Fibroblast of skin of left biceps (primary cell): ENCODE measurements at places on chromosomes 11 and 22.

DNA sequence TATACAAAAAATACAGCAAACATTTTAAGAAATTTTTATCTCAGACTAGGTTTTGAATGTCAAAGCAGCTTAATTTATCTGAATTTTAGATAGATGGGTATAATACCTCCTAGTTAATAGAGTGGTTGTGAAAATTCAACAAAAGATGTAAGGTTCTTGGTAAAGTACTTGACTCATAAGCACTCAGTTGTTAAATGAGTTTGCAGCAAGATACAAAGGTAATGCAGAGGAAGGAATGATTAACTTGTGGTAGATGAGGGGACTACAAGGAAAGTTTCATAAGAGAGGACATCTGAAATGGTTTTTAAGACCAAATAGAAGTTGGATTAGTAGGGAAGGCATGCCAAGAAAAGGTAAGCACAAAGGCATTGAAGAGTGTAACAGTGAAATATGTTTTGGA lies 37.4 kb downstream of the PPME1 start:
- DNase-seq, result no peak

DNA sequence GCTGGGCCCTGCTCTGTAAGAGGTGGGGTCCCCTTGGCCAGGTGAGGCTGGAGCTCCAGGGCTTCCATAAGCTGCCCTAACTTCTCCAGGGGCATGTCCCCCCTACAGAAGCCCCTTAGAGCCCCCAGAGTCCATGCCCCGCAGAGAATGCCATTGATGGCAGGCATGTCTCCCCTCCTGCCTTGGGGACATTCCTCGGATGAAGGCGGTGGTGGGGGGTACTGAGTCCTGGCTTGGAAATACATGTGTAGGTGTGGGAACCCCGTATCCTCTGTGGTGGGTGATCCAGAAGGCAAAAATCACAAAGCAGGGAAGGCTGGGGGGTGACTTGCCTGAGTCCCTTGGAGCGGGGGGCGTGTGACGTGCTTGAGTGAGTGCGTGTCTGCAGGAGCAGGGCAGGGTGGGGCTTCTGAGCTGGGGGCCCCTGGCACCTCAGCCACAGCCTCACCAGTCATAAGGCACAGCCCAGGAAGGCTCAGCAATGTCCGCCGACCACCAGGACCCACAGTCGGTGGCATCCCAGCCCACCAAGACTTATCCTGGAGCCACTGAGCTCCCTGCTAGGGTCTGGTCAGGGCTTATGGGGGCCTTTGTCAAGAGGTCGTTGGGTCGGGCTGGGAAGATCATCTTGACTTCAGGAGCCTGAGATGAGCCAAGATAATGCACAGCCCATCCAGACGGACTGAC lies 69.8 kb upstream of the KCNQ1OT1 start:
- DNase-seq, result no peak

DNA sequence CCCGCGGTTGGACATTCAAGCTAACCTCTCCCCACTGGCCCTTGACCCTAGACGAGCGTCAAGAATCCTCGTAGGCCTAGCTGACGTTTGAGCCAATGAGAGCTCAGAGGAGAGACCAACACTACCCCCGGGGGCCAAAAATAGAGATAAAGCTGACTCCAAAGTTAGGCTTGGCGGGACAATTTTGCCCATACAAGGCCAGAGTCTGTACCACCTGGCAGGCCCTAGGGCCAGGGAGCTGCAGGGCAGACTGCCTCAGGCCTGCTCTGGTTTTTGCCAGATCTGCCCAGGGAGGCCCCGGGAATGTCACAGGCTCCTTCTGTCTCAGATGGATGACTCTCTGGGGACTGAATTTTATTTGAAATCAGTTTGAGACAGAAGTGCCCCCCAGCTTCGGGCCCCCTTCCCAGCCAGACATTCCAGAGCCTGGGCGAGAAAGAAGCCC lies 40.8 kb upstream of the ACCSL start:
- no peak for DNase-seq

DNA sequence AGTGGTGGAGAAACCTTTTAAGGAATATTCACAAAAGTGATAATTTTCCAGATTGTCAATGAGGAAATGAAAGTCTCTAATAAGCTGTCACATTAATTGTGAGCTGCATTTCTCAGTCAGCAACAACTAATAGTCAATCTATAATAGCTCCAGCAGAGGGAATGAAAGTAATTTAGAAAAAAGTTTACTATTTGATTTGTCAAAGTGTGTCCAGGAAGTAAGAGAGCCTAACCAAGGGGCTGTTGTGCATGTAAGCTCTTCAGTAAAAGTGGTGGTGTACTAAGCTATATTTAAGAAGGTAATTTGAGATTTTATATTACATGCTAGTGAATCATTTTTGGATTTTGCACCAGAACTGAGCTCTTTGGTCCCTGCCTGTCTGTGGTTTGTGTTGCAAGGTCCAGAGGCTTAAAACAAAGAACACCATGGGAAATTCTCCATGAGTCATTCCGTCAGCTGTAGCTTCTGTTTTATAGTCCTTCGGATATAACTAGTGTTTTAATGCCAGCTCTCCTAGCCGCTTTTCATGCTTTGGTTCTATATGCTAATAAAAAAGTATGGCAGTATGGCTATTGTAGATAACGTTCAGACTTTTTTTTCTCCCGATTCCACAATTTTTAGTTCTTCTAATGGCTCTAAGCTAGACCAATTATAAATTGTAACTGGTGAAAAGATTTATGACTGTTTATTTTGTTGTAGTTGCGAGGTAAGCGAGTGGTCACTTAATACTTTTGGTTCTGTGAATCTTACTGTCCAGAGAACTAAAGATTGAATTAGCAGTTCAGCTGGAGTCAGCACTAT lies 64.6 kb downstream of the ARHGEF12 start:
- peak; percentile 92 for DNase-seq

- no peak for DNase-seq
Observed at GRCh38 chr11:123582992-123583504, 71.4 kb downstream of the SCN3B start.

GRCh38 chr22:37328017-37328416 lies 45.7 kb downstream of the CYTH4 start:
- DNase-seq, result peak; percentile 66
